Midbrain (tissue), 1 donor: ENCODE measurements at places on chromosomes 16 and 17.
A peak's percentile ranks its signal among the peaks of the same experiment; 100 is the strongest.

DNA sequence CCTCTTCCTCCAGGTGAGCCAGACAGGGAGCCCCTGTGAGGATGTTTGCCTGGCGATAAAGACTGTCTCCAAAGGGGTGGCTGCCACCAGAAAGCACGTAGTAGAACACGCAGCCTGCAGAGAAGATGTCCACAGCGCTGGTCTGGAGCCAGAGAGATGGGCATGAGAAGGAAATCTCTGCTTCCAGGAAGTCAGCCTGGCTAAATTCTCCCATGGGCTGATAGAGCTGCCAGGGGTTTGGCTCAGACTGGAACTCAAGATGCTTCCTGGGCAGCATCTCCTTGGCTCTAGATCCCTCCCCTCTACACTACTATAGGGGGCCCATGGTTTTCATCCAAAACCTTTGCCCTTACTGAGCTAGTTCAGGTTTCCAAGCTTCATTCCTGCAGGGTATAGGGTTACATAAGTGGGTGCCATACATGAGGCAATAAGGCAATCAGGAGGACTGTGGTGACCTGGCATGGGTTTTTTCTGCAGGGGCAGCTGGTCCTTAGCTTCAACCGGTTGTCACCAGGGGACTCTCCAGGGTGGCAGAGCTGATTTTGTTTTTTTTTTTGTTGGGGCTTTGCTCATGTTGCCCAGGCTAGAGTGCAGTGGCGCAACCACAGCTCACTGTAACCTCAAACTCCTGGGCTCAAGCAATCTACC, 13.6 kb downstream of the PLK1 start:
- DNase-seq, result no peak

GRCh38 chr17:59607817-59608403, 11.8 kb upstream of the CLTC start:
- DNase-seq, result no peak

DNA sequence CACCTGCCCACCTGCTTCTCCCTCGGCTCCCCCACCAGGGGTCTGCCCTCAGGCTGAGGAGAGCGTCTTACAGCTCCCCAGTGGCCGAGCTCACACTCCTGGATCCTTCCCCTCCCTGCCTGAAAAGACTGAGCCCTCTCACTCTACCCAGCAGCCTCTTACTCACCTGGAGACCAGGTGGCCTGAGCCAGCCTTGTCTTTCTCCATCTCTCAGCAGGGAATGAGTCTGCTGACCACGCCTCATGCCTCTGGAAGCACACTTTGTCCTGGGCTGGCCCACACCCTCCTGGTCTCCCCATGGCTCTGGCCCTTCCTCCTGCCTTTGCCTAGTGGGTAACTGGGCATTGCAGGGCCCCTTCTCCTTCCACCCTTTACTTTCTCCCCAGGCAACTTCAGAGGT, 177.2 kb downstream of the ENGASE start:
- DNase-seq, result no peak

- DNase-seq, result no peak
Measured at GRCh38 chr17:40363111-40363827, 1.3 kb downstream of the GJD3 start.

DNA sequence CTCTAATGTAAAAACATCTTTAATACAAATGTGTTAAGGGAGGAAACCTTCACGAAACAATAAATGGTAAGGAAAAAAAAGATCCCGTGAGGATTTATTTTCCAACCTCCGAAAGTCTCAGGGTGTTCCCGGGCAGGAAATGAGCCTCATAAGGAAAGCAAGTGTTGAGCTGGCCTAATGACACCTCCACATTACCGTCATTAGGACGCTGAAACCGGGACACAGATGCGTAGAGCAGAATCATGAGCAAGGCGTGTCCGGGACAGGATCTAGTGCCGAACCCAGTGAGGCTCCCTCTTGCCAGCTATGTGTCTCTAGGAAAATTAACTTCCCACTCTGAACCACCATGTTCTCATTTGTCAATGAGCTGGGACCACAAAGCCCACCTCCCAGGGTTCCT, 22.7 kb upstream of the CYTH1 start:
- no peak for DNase-seq

DNA sequence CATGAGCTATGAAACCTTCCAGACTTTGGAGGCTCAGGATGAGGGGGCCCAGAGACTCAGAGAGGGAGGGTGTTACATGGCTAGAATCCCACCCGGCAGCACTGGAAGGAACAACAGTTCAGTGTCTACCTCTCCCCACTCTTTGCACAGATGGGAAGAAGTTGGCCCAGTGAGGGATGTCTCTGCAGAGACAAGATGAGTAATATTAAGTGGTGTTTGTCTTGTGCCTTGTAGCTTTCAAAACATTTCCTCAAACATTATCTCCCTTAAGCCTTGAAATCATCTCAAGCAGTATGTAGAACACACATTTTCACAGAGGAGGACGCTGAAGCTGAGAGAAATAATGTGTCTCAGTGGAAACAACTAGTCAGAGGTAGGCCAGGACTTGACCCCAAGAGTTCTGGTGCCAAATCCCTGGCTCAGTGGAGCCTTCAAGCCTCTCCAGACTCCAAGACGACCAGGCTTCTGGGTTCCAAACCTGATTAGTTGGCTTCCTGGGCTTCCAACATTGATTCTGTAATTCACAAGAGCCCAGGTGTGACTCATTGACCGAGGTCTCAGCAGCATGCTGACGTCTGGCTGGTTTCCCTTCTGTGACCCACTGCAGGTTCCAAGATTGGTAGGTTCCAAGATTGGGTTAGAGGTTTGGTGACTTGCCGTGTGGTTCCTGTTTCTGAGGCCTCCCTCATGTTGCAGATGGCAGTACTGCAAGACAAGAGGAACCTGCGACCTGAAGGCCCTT, 7.4 kb downstream of the RNF112 start:
- no peak for DNase-seq

- no peak for DNase-seq
Measured at GRCh38 chr17:76478097-76478496, 10.7 kb downstream of the AANAT start.

GRCh38 chr16:53643474-53643873, 60.2 kb downstream of the RPGRIP1L start:
- no peak for DNase-seq

- DNase-seq, result no peak
Measured at GRCh38 chr17:4788159-4788806, 481 bp upstream of the GLTPD2 start.

- DNase-seq, result peak; percentile 8
Measured at GRCh38 chr16:79419148-79419547, 181.4 kb downstream of the MAF start.

DNA sequence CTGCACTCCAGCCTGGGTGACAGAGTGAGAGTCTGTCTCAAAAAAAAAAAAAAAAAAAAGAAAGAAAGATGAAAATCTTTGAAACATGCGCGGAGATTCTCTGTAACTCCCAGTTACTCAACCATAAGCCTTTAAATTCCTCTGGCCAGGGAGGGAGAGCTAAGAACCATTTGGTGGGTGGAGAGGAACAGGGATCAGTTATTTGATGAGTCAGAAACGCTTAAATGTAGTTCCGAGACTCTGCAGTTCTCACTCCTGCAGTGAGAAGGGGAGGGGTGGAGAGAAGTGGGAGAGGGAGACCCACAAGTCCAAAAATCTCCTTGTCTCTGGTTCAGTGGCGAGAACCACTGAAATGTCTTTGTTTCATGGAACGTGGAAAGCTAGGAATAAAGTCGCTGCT, 266.7 kb downstream of the SOX9 start:
- DNase-seq, result no peak

GRCh38 chr16:19410435-19411171, 7.1 kb upstream of the TMC5 start:
- no peak for DNase-seq

DNA sequence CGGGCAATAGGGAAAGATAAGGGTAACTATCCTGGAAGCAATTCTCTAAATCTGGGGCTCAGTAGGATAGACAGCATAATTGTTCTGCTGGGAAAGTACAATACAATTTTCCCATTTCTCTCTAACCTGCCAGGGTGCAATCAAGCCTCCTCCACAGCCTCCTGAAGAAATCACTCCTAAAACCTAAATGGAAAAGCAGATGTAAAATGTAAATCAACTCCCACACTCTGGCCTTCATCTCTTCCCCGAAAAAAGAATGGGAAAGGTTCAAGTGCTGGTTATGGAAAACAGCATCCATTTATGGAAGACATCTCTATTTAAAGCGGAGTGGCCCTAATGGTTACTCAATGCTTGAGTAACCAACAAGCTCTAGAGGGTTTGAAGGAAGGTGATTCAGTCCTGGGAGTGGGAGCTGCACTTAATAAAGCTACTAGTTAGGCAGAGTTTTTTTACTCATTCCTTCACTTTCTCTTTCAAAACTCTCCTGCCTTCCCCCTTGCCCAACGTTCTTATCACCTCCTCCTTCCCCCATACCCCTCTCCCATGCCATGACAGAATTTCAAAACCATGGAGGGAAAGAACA, 5.1 kb downstream of the MMD start:
- DNase-seq, result no peak

GRCh38 chr17:28528327-28529012, 22.3 kb downstream of the FOXN1 start:
- DNase-seq, result no peak

DNA sequence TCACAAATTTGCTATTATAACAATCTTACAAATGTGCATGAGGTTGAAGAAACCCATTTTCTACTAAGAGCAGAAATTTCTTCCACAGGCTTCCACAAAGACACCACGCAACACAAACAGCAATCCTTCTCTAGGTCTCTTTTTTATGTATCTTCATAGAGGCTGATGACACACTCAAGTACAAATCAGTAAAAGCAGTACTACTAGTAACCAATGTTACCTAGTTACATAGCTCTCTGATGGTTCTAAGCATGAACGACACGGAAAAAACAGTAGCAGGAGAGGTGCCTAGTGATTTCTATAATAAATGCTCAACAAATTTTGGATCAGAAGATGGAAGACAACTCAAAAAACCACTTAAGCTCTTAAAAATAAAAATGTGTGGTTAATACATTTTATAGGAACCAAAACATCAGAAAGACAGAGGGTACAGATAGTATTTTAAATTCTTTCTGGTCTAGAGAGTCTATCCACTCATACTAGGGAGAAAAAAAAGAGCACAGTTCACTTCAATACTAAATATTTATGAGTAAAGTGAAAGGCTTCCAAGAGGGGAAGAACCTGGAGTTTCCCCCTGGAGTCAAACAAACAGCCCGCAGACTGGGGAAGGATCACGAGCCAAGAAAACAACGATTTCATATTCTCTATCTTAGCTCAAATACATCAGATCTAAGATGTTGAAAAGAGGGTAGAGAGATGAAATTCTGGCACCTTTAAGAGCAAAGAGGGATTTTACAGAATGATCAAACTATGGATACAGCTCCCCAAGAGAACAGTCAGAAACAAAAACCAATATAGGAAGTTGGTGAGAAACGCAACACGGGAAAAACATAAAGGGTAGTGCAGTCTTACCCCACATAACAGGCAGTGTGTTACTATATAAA, 40.2 kb downstream of the SMG6 start:
- DNase-seq, result no peak

DNA sequence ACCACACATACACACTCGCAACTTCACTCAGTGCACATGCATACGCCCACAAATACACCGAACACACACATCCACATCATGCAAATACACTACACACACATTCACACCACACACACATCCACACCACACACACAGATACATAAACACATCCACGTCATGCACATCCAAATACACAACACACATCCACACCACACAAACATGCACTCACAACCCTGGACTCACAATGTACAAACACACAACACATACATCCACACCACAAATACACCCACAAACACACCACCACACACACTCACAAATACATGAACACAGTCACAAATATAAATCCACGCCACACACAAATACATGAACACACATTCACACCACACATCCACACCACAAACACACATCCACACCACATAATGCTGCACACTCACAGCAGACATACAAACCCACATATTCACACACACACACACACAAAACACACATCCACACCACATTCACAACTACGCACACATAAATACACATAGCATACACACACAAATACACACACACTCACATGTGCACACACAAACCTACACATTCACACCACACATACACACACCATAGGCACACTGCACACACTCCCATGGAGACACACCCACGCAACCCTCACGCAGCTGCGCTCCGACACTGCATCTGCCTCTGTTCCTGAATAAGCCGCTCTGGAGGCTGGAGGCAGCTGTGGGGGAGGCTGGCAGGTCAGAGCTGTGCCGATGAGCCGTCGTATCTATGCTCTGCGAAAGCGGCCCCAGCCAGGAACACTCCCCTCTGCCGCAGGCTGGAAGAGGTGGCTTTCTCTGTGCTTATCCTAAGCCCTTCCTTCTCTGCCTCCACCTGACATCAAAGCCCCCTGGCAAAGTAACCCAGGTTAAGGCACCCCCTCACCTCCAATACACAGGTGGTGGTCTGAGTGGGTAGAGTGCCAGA, 141.8 kb downstream of the GRIN2A start:
- DNase-seq, result no peak

DNA sequence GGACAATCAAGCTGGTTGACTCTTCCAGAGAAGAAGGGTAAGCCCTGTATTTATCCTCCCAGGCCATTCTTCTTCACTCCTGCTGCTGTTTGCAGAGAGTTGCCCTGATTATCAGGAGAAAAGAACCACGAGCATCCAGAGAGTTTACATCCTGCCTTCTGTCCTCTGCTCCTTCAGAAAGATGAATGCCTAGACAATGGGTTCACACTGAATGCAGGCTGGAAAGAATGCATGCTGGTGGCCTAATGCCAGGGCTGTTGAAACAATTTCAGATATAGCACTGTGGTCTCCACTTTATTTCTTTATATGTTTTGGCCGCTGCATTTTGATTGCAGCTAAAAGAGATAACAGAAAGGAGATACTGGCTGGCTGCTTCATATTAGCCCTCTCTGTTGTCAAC, 21.2 kb upstream of the HAS3 start:
- DNase-seq, result no peak

DNA sequence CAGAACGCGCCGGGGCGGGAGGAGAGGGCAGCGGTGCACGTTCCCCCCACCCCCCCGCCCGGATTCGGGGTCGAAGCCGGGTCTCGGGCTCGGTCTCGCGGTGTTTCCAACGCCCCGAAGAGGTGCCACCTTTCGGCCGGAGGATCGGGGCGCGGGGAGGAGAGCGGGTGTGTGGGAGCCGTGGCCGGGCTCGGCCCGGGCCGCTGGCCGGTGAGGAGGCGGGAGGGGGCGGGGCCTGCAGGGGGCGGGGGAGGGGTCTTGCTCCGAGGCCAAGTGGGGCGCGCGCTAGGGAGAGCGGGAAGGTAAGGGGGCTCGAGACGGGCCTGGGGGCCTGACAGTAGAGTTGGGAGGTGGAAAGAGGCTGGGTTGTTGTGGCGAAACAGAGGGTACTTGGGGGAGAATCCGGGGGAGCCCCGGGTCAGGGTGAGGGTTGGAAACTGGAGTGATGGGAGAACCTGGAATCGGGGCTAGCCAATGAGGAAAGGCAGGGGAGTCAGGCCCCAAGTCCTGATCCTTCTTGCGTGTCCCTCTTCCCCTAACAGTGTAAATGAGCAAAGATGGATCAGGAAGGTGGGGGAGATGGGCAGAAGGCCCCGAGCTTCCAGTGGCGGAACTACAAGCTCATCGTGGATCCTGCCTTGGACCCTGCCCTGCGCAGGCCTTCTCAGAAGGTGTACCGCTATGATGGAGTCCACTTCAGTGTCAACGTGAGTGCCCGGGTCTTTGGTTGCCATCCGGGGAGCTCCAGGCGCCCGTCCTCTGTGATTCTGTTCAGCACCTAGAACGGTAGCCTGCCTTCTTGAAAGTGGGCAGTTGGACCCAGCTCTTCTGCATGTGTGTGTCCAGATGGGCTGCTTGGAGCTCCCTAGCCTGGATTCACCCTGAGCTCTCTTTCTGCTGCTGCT, 873 bp downstream of the SETD1A start:
- peak; percentile 45 for DNase-seq

- DNase-seq, result no peak
Measured at GRCh38 chr17:60079401-60080243, 901 bp upstream of the HEATR6 start.
